ENCODE measurements at places on chromosomes 5 and 9. TPM values are rescaled to one million over a fixed set of nuclear protein-coding genes. Genes with fewer than 3 reads are reported as not detected.

The ACTBL2 gene
- total RNA-seq, result 0.21 TPM

The MPDZ gene
- total RNA-seq, result 13.7 TPM

The RASEF gene
- total RNA-seq, result 13.0 TPM

The ECM2 gene
- total RNA-seq, result 1.4 TPM

Measured in tracheal epithelial cell (primary cell).